Stimulated activated CD4-positive, alpha-beta T cell treated with anti-CD3 and anti-CD28 coated beads, Interleukin-2, amount 100 ng/mL, for 48 hours (primary cell): ENCODE measurements at places on chromosomes 1 and 21.

- DNase-seq, result no peak
These were observed 21.9 kb downstream of the NTNG1 start for GRCh38 chr1:107162745-107163144.

GRCh38 chr1:29029667-29030066 lies 94.0 kb downstream of the TMEM200B start:
- DNase-seq, result no peak

- no peak for DNase-seq
These were observed 186.5 kb downstream of the DSCAM start for GRCh38 chr21:40660461-40660860.

GRCh38 chr1:171912509-171913175 lies 71.3 kb downstream of the DNM3 start:
- no peak for DNase-seq

DNA sequence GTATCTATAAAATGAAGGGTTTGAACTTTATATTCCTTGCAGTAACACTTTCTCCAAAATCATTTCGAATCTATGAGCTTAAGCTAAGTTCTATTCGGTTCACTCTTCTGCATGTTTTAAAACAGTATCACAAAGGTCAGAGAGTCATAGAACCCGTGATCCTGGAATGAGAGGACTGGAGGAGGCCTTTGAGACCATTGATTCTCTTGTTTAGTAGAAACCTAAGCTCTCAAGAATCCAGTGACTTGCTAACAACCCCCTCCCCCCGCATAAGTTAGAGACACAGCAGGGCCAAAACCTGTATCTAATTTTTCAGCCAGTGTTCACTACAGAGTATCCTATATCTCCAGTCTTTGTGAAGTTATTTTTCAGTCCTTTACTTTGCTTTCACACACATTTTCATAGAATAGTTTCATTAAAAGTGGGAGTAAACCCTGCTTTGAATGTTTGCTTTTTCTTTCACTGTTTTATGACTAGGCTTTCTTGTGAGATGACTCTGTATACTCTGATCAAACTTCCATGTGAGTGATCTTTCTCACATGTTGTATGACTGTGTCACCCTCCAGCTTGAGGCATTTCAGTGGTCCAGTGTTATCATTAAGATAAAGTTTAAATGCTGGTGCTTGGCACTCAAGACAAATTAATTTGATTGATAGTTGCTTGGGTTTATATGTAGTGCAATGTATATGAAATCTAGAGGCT lies 275.4 kb upstream of the SGIP1 start:
- DNase-seq, result no peak

DNA sequence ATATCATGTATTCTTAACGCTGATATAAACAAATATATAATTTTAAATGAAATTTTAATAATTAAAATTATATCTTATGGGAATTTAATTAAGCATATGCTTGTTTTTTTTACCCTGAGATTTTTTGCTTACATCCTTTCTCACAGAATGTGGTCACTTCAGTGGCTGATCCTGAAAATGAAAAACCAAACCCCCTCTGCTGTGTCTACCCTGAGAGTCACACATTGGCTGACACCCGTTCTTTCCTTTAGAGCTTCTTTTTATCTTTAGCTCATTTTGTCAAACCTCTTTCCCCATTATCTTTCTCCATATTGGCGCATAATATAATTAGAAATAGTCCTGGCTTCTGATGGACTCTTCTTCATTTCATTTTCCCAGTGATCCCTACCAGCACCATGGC lies 10.8 kb upstream of the CACYBP start:
- DNase-seq, result no peak

DNA sequence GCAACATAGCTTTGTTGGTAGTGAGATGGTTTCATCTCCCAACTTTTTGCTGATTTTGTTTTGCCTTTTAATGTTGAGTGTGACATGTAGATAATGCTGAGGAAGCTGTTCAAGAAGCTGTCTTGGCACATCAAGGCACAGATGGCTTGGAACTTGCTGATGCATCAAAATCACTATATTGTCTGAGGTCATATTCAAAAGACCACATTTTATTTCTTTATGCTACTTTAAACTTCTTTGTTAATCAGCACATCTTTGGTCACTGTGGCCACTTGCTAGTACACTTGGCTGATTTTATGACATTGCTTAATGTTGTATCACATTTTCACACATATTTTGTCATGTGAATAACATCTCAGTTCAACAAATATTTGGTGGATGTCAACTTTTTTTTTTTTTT lies 87.1 kb upstream of the BCL10 start:
- DNase-seq, result no peak

GRCh38 chr21:44533891-44534627 lies 5.9 kb downstream of the KRTAP10-1 start:
- DNase-seq, result no peak

GRCh38 chr1:26337625-26338024 lies 16.3 kb downstream of the CRYBG2 start:
- DNase-seq, result no peak
